NCI-H2107 (cell line): ENCODE measurements at places on chromosomes 6 and 20.

DNA sequence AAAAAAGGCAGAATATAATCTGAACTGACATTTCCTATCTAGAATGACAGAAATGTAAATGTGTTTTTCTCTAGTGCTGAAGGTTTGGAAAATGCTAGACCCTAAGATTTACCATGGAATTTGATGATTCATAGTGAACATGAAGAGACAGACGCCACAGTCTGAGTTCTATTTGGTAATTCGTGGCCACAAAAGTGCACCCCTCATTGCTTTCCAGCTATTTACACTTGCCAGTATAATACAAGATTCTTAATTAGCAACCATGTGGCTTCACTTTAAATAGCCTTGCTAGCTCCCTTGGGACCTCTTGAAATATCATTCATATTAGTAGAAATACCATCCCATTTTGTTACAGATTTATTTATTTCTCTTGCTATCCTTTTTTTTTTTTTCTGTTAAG is 636.8 kb downstream of the PRKN start:
- no peak for DNase-seq

- DNase-seq: no peak
Measured at GRCh38 chr6:2485116-2485515, 239.7 kb upstream of the GMDS start.

GRCh38 chr6:148463671-148464070 is 121.0 kb downstream of the SASH1 start:
- DNase-seq: no peak

DNA sequence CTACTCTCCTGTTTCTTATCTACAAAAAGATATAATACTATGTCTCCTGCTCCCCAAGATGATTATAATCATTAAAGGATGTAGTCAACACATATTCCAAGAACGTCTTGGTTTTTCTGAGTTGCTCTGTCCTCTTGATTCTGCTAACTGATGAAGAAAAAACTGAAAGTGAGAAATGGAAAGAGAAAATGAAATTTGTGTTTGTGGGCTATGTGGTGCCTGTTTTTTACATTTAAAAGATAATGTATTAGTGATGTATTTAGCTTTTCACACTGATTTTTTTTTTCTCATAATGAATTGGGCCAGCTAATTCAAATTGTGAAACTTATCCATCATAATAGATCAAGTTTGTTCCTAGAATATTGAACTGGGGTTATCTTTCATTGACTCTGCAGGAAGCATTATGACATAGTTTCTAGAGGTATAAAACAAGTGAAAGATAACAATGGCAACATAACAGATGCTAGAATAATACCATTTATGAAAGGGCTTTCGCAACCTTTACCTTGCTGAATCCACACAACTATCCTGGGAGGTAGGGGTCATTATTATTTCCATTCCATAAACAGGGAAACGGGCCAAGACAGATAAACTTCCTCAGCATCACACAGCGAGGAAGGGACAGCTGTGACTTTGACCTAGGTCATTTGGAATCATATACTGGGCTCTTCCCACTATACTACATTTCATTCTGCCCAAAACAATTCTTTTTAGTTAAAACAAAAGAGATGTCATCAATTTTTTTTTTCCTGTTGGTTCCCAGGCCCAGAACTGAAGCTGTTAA is 336.7 kb downstream of the GJA1 start:
- no peak for DNase-seq

GRCh38 chr6:121093928-121094327 is 240.4 kb downstream of the TBC1D32 start:
- no peak for DNase-seq

- DNase-seq: no peak
Measured at GRCh38 chr6:128492386-128492785, 28.0 kb downstream of the PTPRK start.

- no peak for DNase-seq
Measured at GRCh38 chr6:17212546-17213371, 68.4 kb upstream of the RBM24 start.

GRCh38 chr6:134466771-134467525 is 149.0 kb upstream of the SGK1 start:
- no peak for DNase-seq

- DNase-seq: no peak
Measured at GRCh38 chr6:2900221-2900807, 2.8 kb downstream of the SERPINB9 start.

GRCh38 chr6:35911871-35912653 is 8.8 kb downstream of the SRPK1 start:
- DNase-seq: no peak

DNA sequence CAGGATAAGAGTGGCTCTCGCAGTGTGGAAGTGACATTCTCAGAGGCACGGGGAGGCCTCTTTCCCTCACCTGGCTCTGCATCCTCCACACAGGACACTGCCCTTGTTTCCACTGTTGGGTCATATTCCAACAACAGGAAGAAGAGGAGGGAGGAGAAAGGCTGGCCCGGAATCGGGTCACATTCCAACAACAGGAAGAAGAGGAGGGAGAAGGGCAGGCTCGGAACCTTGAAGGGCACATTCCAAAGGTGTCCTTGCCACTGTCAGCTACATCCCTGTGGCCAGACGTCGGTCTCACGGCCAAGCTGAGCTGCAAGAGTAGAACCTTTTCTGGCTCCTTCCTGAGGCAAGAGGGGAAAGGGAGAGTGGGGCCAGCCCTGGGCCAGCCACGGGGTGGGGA is 25.4 kb downstream of the CHRNA4 start:
- DNase-seq: no peak

DNA sequence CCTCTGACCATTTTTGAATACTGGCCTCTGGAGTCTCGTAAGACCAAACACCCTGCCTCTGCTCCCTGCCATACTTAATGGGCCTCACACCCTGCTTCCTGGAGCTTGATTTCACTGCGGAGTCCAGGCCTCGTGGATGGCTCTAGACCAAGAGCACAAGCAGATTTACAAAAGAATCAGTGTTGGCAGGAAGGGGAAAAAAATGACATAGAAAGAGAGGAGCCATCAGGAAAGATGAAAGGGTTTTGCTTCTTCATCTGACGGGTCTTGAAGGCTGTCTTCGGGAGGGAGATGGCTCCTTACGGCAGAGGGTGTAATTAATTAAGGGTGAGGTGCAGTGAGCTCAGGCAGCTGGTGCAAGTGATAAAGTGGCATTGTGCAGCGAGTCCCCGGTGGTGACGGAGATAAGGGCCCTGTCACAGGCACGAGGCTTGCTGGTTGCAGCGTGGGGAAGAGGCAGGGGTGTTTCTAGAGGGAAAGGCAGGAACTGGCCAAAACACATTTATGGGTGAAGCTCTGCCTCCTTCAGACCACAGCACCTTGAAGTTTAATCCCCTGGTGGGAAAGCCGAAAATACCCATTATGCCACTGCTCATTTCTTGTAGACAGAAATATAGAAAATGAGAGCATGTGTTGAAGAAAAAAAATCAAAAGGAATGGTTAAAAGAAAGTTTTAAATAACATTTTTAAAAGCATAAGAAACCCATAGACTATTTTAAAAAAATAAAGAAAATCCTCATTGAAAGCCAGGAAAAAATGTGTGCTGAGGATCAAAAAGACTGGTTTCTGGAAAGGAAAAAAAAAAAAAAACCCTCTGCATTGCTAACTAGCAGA is 128.6 kb upstream of the LRFN2 start:
- DNase-seq: no peak
